Smooth muscle cell of the brain vasculature (primary cell): ENCODE measurements at places on chromosomes 12 and 14.
A peak's percentile ranks its signal among the peaks of the same experiment; 100 is the strongest.

GRCh38 chr14:73613419-73613963 lies 1.2 kb downstream of the ACOT6 start:
- DNase-seq, result no peak

DNA sequence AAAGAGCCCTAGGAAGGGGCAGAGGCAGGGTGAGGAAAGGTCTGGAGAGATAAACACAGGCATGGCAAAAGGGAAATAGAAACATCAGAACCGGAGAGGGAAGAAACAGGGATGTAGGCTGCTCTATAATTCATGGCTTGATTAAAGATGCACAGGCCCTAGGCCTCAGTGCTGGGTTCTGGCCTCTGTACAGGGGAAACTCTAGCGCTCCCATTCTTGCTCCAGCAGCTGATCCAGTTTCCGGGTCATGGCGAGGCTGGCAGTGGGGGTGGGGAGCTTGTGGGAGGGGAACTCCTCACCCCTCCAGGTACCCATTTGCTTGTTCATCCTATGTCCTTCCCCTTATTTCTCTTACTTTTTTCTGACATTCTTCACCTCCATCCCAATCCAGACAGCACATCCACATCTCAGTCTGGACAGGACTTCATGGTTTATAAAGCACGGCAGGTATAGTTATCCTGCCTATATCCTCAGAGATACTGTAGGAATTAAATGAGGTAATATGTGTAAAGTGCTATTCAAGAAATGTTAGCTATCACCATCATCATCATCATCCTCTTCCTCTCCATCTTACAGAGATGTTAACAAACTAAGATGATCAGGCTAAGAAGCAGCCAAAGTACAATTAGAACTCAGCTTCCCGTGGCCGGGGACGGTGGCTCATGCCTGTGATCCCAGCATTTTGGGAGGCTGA lies 8.0 kb upstream of the GPR84 start:
- DNase-seq, result no peak

- DNase-seq, result no peak
Observed at GRCh38 chr14:104009297-104009696, 67.0 kb upstream of the RD3L start.

DNA sequence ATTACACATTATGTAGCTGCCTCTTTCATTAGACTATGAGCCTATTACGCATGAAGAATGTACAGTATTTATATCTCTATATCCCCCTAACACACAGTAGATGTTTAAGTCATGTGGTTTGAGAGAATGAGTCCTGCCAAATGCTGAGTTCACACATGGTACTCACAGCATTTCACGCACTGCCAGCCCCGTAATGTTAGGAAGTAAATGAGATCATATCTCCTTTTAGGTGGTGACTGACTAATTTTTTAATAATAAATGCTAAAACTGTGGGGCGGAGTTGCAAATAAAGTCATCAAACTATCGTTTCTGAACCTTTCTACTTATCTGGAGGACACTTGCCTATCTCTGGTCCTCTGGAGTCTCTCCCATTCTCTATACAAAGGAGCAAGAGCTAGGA lies 343.8 kb downstream of the ADAMTS20 start:
- DNase-seq, result no peak

DNA sequence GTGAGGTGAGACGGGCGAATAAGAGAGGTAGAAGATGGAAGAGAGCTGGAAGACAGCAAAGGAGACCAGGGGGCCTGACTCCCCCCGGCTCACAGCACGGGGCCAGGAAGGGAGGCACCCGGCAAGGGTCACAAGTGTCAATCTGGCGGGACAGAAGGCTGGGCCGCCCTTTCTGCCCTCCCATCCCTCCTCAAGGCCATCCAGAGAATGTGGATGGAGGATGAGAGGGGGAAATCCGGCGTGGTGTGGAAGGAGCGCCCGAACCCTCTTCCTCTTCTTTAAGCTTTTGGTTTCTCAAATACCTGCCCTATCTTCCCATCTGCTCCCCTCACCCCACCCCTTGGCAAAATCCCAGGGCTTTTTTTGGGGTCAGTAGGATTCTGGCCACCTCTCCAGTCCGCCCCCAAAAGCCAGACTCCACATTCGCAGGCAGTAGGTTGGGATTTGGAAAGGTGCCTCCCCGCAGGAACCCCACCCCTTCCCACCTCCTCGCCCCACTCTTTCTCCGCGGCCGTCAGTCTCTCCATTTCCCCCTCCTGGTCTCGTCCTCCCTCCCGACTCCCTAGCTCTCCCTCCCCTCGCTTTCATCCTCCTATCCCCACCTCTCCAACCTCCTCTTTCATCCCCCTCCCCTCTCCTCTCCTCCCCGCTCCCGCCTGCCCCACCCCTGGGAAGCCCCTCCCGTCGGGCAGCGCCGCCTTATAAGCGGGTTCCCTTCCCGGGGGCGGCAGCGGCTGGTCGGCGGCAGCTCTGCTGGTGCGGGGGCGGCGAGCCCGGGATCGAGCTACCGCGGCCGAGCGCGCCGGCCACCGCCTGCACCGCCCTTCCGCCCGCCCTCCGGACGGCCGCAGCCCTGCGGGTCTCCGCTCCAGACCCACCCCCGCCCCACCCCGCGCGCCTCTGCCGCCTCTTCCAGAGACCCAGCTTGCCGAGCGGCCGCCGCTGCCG lies at the start of gene PTMS:
PTMS (plus strand) TSS at position 730 of the 948 bp plus-strand sequence. CDS start 343 bp downstream, outside the sequence.
- peak; percentile 69 for DNase-seq
